ENCODE measurements at places on chromosomes 1 and 21.

DNA sequence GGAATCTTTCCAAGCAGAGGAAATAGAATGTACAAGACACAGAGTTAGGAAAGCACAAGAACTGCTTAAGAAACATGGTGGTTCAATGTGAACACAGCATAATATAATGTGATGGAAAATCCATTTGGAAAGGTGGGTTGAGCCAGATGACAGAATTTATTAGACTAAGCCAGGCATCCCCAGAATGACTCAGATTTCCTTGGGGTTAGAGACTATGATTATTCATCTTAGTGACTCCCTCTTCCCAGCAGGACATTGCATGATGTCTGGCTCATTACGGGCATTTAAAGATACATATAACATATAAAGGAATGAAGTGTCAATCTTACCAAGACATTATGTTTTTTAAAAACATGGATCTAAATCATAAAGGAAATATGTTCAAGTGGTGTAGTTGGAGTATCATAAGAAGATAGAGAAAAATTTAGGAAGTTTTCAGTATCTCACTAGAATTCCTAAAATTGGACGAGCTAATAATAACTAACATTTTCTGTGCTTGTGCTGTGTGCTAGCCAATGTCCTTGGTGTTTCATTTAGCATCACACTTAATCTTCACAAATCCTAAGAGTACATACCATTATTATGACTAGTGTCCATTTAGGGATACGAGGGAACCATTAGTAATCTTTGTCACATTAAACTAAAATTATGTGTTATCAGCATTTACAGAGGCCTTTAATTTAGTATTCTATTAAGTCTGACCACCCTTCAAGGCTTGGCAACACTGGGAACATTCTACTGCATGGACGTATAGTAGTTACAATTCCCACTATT, 41.0 kb upstream of the ST6GALNAC5 start:
- no peak for DNase-seq

- DNase-seq = no peak
Observed at GRCh38 chr1:92536980-92537884, 50.5 kb upstream of the GFI1 start.

GRCh38 chr21:44710294-44710665, 1.1 kb downstream of the TSPEAR start:
- no peak for DNase-seq

- DNase-seq = no peak
Observed at GRCh38 chr1:229862017-229862774, 204.8 kb upstream of the GALNT2 start.

- no peak for DNase-seq
Observed at GRCh38 chr1:26281091-26281958, 1.4 kb downstream of the SH3BGRL3 start.

GRCh38 chr1:156707417-156708217, 2.2 kb upstream of the CRABP2 start:
- no peak for DNase-seq

DNA sequence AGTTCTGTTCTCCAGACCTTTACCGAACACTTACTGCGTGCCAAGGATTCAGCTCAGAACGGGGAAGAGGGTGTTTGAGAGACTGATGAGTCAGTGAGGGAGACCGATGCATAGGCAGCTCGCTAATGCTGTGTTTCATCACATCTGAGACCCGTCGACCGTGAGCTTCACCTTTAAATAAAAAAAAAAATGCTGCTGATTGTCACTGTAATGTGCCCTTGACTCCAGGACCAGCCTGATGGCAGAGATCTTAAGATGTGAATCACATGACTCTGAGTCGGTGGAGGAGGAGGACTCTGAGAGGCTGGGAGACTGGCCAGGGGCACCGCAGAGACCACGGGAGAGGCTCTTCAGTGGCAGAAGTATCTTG, 28.8 kb downstream of the SPSB1 start:
- no peak for DNase-seq

DNA sequence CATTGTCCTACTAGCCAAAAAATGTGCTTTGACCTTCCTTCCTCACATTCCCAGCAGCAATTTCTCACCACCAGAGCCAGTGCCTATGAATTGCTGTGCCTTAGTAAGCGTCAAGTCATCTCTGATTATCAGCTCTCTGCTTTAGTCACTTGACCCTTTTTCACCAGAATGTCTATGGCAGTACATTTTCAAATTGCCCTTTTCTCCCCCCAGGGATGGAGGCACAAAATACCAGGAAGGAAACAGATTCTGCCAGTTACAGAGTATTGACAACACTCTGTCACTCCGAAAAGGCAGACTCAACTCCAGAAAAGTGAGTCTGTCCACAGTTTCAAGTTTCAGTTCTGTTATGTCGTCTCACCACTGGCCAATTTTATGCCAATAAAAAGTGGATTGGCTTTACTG, 167.4 kb downstream of the TNFSF18 start:
- DNase-seq = no peak

GRCh38 chr1:38489844-38490270, 369.7 kb downstream of the RRAGC start:
- no peak for DNase-seq

DNA sequence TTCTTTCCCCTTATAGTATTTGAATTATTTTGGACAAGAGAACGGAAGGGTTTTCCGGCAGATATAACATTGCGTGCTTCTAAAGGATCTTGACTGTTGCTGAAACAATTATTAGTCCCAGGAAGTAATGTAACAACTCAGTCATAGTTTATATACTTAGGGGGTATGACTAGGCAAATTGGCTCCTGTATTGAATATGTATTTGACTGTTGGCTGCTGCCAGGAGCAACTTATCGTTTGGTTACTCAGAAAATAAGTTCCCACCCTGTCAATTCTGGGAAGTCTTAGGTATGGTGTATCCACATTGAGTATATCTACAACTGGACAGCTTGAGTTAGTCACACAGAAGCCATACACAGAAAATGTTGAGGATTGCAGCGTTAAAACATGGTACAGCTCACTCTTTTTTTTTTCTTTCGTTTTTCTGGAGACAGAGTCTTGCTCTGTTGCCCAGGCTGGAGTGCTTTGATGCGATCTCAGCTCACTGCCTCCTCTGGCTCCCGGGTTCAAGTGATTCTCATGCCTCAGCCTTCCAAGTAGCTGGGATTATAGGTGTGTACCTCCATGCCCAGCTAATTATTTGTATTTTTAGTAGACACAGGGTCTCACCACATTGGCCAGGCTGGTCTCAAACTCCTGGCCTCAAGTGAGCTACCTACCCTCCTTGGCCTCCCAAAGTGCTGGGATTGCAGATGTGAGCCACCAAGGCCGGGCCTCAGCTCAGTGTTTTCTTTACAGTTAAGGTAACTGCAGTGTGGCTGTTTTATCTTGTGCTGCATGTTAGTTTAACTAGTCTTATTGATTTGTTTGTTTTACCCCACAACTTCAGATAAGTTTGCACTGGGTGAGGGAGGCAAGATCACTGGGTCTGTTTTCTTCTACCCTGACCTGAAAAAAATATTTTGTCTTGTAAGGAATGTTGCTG, 10.2 kb downstream of the SMAP2 start:
- DNase-seq = no peak

GRCh38 chr1:196856053-196856452, 31.8 kb upstream of the CFHR4 start:
- DNase-seq = no peak
